ENCODE measurements at places on chromosomes 7 and 10.

- no peak for DNase-seq
Measured at GRCh38 chr10:43728425-43728824, 79.7 kb upstream of the ZNF32 start.

DNA sequence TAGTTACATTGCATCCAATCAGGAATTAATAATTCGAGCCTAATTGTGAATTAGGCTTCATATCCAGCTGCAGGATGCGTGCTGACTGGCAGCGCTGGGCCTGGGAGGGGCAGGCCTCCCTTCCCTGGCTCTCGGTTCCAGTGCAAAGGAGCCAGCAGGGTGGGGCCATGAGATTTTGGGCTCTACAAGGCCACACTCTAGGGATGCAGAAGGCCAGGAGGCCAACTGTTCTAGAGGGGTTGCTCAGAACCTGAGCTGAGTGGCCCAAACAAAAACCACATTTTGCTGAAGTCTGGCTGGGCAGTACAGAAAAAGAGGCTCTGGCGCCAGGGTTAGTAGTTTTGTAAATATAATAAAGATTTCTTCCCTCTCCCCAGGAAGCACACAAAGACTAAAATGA lies 72.3 kb downstream of the CLEC2L start:
- no peak for DNase-seq

DNA sequence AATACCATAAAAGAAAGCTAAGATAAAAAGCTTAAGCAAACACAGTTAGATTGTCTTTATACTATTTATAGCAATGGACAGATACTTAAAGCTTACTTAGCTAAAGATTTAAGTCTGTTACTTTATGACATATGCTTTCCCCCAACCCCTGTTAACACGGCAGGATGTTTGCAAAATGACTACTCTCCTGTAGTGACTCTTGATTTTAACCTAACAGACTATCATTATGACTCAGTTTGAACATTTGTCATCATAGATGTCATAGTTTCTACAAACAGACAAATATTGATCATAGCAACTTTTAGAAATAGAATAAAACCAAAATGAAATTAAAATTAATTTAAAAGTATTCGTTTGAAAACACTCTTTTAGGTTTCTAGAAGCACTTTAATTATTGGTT lies 7.8 kb upstream of the COMMD3 start:
- DNase-seq, result no peak

DNA sequence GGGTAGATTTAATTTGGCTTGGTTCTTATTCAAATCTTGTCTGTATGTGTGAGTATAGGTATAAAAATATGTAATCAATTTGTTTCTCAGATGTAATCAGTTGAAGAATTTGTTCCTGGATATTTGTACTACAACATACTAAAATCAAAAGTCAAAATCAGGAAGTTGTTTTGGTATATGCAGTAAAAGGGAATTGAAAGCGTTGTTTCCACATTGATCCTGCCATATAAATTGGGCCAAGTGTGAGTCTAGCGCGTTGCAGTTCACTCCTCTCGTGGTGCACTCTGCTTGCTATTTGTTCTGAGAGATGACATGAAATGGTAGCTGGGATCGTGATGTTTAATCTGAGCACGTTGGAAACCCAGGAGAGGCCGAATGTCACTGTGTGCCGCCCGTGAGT lies 55.9 kb downstream of the SHH start:
- DNase-seq, result no peak

GRCh38 chr7:28705350-28705749 lies 252.8 kb downstream of the TRIL start:
- DNase-seq, result no peak

GRCh38 chr7:44060948-44061644 lies 4.3 kb downstream of the PGAM2 start:
- DNase-seq, result no peak

DNA sequence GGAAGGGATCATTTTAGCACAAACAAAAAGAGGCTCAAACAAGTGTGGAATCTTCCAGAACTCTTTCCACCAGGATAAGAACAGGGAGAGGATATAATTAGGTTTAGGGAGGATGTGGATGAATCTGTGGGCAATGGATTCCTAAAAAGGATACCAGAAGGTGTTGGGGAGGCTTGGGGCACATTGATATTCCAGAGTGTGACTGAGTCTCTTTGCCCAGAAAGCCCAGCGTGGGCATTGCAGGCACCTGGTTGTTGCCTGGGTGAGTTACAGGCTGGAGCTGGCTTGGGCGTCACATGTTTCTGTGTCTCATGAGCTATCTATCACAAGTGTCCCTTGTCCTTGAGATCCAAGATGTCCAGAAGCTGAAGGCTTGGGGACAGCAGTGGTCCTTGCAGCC lies 3.3 kb downstream of the COL26A1 start:
- no peak for DNase-seq

DNA sequence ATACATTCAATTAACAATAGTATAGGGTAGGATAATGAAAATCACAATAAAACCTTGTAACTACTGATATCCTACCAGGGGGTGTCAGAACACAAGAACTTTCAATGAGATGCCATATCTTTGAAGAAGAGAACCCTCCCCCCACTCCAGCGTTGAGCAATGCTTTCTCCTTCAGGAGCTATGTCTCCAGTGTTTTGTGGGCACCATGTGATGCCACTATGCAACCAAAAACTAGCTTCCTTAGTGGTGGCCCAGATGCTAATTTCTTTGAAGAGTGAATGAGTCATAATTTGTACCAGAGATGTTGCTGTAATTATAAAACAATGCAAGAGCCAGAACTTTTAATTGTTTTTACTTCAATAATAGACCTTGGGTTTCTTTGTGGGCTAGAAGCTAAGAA lies 76.0 kb upstream of the ADO start:
- no peak for DNase-seq

GRCh38 chr10:117000580-117000979 lies 4.4 kb downstream of the SHTN1 start:
- DNase-seq, result no peak

- DNase-seq, result no peak
Measured at GRCh38 chr10:75001715-75002350, 109.6 kb upstream of the SAMD8 start.

DNA sequence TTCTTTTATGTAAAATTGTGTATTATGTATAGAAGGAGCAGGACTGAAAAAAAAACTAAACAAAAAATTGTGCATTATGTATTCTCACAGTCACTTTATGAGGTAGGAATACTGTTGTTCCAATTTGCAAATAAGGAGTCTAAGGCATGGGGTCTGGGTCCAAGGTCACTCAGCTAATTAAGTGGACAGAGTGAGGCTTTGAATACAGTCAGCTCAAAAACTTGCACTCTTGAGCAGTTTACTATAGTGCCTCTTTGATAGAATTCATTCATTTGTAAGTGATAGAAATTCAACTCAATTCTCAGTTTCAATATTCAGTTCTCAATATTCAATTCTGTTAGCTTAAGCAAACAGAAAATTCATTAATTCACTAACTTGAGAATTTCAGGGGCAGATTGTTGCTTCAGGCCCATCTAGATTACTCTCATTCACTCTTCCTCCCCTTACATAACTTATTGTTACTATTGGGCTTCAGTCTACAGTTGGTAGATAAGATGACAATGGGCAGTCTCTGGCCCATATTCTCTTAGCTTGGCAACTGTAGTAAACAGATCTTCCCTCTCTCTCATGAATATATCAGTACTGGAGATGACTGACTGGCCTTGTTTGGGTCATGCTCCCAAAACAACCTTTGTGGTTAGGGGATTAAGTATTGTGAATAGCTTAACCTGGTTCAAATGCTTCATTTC lies 86.6 kb downstream of the BTAF1 start:
- no peak for DNase-seq

- no peak for DNase-seq
Measured at GRCh38 chr7:10889266-10889898, 84.3 kb upstream of the PHF14 start.

All from tibial nerve (tissue), 4 donors.